ENCODE measurements at places on chromosomes 6 and 20.

DNA sequence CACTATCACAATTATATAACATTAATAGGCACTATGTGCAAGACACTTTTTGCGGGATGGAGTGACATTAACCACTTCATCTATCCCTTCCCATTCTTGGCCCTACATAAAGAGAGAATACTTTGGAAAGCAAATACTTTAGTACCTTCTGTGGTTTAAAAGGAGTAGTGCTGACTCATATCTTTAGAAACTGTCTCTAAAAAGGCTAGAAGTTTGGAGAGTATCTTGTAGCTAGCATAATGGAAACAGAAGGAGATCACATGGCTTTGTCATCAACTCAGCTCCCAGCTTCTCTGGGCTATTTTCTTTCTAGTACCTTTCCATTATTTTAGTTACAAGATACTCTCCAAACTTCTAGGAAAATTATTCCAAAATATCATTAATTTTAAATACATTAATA, 157.5 kb downstream of the ADGRG6 start:
- peak; percentile 17 for DNase-seq

DNA sequence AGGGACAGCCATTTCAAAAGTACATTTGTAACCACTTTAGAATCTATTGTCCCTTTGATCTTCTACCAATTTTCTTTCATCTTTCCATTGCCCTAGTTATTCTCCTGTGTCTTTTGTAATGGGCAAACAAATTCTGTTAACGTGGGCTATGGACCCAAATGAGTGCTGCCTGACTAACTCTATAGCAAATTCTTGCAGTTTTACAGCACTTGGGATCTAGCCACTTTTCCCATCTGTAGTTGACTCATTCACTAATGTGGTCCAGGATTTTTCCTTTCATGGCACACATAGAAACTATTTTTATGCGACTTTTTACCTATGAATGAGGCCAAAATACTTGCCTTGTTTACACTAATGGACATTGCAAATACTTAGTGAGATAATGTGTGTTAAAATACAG, 52.0 kb downstream of the GRIK2 start:
- peak; percentile 47 for DNase-seq

GRCh38 chr6:53513519-53513966, 31.4 kb downstream of the GCLC start:
- no peak for DNase-seq

- DNase-seq: no peak
Measured at GRCh38 chr6:127561660-127562059, 15.3 kb upstream of the C6orf58 start.

GRCh38 chr6:35412102-35412501, 40.0 kb upstream of the FANCE start:
- DNase-seq: no peak

GRCh38 chr6:104324301-104324700, 535.4 kb downstream of the HACE1 start:
- DNase-seq: no peak

GRCh38 chr20:5741089-5741488, 9.1 kb upstream of the SHLD1 start:
- no peak for DNase-seq

DNA sequence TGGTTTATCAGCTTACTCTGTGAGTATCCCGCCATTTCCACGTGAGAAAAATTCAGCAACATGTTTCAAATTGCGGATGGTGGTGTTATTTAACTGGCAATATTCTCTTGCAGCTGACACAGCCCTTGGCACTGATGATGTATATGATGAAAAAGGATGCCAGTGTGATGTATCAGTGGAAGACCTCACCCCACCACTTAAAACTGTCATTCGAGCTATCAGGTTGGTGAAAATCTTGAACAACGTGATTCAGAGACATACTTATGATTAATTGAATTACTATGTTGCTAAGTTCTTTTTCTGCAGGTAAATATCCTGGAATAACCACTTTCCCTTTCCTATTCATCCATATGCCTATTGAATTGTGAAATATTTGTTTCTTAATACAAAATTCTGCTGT, 55.7 kb downstream of the KHDC1L start:
- no peak for DNase-seq

DNA sequence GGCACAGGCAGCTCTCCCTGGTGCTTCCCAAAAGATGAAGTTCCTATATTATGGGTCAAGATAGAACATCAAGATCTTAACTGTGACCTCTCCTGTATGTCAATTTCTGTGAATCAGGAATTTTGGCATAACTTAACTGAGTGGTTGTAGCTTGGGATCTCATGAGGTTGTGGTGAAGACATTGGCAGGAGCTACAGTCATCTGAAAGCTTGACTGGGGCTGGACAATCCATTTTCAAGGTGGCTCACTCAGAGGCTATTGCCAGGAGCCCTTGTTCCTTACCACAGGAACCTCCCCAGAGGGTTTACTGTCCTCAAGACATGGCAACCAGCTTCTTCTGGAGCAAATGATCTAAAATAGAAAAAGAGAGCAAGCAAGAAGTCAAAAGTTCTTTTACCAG, 252.2 kb downstream of the ADGB start:
- DNase-seq: no peak

DNA sequence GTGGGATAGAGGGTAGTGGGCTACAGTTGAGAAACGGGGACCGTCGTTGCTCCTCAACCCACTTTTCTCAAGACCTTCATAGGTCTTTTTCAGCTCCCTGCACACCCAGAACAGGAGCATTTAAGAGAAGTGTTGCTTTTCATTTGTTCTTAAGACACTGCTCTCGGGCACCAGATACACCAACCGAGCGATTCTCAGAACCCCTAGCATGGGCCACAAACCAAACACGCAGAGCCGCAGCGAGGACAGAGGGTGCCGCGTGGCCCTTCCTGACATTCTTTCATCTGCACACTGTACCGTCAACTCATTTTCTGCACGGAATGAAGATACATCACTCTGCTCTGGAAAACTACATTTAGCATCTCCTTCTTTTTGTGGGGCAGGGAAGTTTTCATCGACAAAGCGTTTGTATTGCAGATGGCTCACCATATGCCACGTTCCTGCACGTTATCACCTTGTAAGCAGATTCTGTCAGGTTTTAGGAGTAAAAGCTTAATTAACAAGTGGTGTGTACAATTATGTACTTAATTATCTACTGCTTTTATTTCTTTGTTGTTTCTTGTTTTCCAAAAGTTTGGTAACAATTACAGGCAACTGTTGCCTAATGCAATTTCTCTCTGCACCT, 70.4 kb upstream of the MLN start:
- DNase-seq: no peak

GRCh38 chr6:160431791-160432404, 83.7 kb downstream of the SLC22A3 start:
- peak; percentile 15 for DNase-seq

- no peak for DNase-seq
Measured at GRCh38 chr6:138689849-138690248, 83.7 kb upstream of the CCDC28A start.

GRCh38 chr6:76719449-76719848, 647.0 kb upstream of the IMPG1 start:
- DNase-seq: no peak

DNA sequence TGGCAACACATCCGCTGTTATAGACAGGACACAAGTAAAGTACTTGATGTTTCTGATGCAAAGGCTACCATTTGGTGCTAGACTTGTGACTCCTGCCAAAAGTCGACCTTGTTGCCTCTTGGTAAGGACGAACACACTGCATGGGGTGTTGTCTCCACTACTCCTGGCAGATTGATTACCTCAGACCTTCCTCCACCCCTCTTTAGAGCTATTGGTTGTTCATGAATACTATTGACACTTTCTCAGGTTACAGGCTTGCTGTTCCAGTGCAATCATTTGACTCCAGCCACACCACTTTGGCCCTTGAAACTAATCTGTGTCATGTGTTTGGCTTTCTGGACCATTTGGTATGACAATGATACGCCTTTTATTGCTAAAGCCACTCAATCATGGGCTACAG, 62.3 kb downstream of the TRMT11 start:
- DNase-seq: no peak

GRCh38 chr20:62707276-62707920, 1.2 kb upstream of the NTSR1 start:
- DNase-seq: no peak

GRCh38 chr6:168909288-168909687, 344.4 kb downstream of the THBS2 start:
- no peak for DNase-seq
